ENCODE measurements at places on chromosomes 12 and 14.

- no peak for DNase-seq
These were observed 181.2 kb upstream of the NRXN3 start for GRCh38 chr14:77988970-77989369.

GRCh38 chr12:130868412-130868811, 3.5 kb upstream of the RAN start:
- DNase-seq, result no peak

GRCh38 chr12:67062193-67062592, 207.0 kb upstream of the CAND1 start:
- no peak for DNase-seq

GRCh38 chr12:66241061-66242043, 52.3 kb downstream of the IRAK3 start:
- no peak for DNase-seq

GRCh38 chr14:70398706-70399431, 18.0 kb downstream of the SYNJ2BP start:
- DNase-seq, result no peak

DNA sequence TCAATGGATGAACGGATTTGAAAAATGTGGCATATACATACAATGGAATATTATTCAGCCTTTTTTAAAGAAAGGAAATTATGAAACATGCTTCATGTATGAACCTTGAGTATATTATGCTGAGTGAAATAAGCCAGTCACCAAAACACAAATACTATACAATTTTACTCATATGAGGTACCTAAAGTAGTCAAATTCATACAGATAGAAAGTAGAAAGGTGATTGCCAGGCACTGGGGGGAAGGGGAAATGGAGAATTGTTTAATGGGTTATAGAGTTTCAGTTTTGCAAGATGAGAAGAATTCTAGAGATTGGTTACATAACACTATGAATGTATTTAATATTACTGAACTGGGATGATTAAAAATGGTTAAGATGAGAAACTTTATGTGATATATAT, 171.4 kb downstream of the TMTC3 start:
- no peak for DNase-seq

- no peak for DNase-seq
These were observed 71.8 kb downstream of the PAWR start for GRCh38 chr12:79618848-79619404.

All from activated CD8-positive, alpha-beta T cell treated with anti-CD3 and anti-CD28 coated beads, Interleukin-2, amount 10 ng/mL, durations not matched to agents 7 days and 5 days (primary cell).